ENCODE measurements at places on chromosomes 7 and 10. TPM values are rescaled to one million over a fixed set of nuclear protein-coding genes. Genes with fewer than 3 reads are reported as not detected.

GRCh38 chr7:157011333-157012112 is 1.1 kb upstream of the MNX1 start:
- no peak for DNase-seq

Gene PRF1
- total RNA-seq: 3.2 TPM

Gene TMEM273
- total RNA-seq: 36.8 TPM

- DNase-seq: no peak
Observed at GRCh38 chr7:73973091-73973490, 54.9 kb upstream of the ELN start.

- no peak for DNase-seq
Observed at GRCh38 chr7:95999481-95999880, 227.1 kb downstream of the DYNC1I1 start.

DNA sequence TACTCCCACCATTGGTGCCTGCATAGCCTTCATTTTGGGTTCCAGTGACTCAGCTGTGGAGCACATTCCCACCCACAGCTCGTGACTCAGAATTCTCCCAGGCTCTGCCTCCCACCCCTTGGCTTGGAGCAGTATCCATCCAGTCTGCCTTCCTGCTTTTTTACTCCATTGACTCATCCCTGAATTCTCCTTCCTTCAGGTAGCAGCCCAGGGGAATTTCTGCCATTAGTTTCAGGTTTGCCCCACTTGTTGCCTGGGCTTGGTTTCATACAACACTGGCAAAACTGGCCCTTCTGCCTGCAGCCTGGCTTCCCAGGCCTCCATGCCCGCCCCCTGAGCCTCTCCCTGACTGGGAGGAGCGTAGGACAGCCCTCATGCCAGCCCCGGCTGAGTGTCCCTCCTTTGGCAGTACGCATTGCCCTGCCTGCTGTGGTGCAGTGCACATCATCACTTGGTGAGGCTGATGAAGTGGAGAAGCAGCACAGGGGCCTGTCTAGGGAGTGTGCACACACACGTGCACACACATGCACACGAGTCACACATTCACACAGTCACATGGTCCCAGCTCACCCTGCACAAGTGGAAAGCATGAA is 55.0 kb downstream of the SNX10 start:
- no peak for DNase-seq

Gene ITGA8
- total RNA-seq: 26.2 TPM

Gene KIAA1217
- total RNA-seq: 15.9 TPM

All from esophagus muscularis mucosa (tissue), 4 donors.